ENCODE measurements at places on chromosomes 1 and 21. TPM values are rescaled to one million over a fixed set of nuclear protein-coding genes. Genes with fewer than 3 reads are reported as not detected.

The SMPDL3B gene
- polyA plus RNA-seq = 1.1 TPM

The RGS13 gene
- polyA plus RNA-seq = not detected

The AZIN2 gene
- polyA plus RNA-seq = 0.56 TPM

The IFI16 gene
- polyA plus RNA-seq = 2.3 TPM

The MFAP2 gene
- polyA plus RNA-seq = not detected

The EPHB2 gene
- not detected for polyA plus RNA-seq

- DNase-seq = no peak
Observed at GRCh38 chr1:67336783-67337182, 29.1 kb downstream of the IL12RB2 start.

DNA sequence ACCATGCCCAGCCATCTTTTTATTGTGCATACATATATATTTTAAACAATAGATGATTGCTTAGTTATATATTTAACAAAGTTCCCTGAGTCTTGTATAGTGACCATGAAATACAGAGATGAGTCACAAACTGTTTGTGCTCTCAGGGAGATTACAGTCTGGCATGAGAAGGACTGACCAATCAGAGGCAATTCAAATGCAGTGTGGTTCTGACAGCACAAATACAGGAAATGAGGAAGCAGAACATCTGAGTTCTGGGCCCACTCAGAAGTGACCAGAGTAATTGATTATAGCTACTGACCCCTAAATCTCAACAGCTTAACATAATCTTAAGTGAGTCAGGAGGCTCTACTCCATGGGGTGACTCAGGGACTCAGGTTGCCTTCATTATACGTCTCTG is 534.5 kb downstream of the OMA1 start:
- no peak for DNase-seq

- DNase-seq = no peak
Observed at GRCh38 chr1:183303901-183304300, 114.3 kb downstream of the NMNAT2 start.

- peak; percentile 48 for DNase-seq
Observed at GRCh38 chr1:54499360-54500106, 48.5 kb upstream of the ACOT11 start.

GRCh38 chr1:12458571-12458970 is 159.4 kb downstream of the DHRS3 start:
- no peak for DNase-seq

DNA sequence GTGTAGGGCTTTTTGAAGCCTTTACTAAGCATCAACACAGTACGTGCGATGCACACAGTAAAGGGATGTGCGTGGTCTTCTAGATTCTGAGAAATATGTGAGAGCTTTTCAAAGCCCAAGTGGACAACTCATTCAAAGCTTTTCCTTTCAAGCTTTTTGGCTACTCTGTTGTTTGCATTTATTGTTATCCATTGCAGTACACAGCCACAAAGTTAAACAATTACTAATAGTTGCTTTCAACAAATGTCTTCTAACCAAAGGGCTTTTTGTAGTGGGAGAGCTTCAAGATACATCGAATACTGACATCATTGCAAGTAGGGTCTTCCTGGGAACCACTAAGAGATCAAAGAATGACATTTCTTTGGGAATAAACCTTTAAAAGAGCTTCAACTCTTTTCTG is 97.9 kb upstream of the ETV3 start:
- DNase-seq = no peak

GRCh38 chr1:245585252-245585959 is 430.6 kb downstream of the KIF26B start:
- DNase-seq = no peak

DNA sequence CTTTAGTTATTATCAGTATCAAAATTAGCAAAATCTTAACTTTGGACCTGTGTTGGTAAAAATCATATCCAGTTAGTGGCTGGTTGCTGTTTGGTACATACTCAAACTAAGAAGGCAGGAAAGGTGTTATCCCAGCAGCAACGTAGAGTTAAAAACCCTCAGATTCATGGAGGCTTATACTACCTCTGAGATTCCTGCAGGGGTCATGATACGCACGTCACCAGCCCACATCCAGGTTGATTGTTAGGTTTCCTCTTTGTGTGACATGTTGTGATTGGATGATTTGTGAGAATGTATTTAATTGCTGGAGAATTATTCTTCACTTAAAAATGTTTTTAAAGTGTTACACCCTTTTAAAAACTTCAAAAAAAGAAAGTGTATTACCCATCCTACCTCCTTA is 423.3 kb upstream of the ADGRL2 start:
- no peak for DNase-seq

All from K562 (cell line).